Cardiac septum (tissue), 1 donor: ENCODE measurements at places on chromosomes 13 and 19.

- DNase-seq = no peak
These were observed 1979.9 kb upstream of the PRR20A start for GRCh38 chr13:55160867-55161266.

- DNase-seq = no peak
These were observed 41.5 kb upstream of the C13orf46 start for GRCh38 chr13:114015111-114015968.

DNA sequence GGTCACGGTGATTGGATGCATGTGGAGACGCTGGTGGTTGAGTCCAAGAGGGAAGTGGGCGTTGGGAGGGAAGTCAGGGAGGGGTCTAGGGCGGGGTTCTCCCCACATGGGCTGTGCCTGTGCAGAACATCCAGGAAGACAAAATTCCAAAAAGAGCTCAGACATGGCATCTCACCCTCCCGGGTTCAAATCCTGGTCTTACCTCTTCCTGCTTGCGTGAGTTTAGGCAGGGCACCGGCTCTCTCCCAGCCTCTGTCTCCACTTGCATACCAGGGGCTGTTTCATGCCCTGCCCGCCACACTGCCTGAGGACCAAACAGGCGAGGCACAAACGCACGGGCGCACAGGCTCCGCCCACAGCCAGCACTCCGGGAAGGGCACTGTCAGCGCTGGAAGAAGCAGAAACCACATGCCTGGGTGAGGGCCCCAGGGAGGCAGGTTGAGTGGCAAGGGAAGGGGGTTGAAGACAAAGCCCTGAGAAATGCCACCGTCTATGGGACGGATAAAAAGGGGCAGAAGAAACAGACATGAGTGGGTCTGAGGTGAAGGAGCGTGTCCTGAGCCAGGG lies 123.6 kb upstream of the SOX1 start:
- DNase-seq = peak; percentile 59

DNA sequence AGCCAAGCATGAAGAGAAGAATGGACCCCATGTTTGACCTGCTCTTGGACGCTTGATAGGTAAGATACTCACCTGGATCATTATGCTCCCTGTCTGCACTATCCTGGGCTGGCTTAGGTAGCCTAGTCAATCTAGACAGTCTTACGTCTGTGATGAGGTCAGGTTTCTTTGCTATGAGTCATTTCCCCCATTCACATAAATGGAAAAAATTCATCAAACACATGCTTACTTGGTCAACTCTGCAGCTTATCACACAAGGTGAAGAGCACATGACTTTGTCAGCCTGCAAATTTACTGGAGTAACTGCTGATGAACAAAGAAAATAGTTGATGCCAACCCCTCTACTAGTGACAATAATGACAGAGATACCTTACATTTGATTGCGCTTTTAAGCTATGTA lies 170.0 kb downstream of the NUFIP1 start:
- no peak for DNase-seq

DNA sequence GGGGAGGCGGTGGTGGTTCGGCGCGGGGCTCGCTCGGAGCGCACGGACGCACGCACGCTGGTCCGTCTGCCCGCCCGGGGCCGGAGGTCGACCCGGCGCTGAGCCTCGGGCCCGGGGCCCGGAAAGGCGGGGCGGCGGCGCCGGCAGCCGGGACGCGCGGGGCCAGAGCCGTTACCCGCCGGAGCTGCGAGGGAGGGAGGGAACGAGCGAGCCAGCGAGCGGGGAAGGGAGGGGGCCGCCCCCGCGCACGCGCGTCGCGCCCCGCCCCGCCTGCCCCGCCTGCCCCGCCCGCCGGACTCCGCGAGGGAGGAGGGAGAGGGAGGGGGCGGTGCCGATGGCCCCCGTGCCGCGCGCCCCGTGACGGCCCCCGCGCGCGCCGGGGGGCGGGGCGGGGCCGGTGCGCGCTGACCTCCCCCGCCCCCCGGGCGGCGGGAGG lies 15.0 kb downstream of the CIC start:
- peak; percentile 93 for DNase-seq

GRCh38 chr19:40806423-40807146 lies 7.6 kb downstream of the EGLN2 start:
- peak; percentile 90 for DNase-seq

DNA sequence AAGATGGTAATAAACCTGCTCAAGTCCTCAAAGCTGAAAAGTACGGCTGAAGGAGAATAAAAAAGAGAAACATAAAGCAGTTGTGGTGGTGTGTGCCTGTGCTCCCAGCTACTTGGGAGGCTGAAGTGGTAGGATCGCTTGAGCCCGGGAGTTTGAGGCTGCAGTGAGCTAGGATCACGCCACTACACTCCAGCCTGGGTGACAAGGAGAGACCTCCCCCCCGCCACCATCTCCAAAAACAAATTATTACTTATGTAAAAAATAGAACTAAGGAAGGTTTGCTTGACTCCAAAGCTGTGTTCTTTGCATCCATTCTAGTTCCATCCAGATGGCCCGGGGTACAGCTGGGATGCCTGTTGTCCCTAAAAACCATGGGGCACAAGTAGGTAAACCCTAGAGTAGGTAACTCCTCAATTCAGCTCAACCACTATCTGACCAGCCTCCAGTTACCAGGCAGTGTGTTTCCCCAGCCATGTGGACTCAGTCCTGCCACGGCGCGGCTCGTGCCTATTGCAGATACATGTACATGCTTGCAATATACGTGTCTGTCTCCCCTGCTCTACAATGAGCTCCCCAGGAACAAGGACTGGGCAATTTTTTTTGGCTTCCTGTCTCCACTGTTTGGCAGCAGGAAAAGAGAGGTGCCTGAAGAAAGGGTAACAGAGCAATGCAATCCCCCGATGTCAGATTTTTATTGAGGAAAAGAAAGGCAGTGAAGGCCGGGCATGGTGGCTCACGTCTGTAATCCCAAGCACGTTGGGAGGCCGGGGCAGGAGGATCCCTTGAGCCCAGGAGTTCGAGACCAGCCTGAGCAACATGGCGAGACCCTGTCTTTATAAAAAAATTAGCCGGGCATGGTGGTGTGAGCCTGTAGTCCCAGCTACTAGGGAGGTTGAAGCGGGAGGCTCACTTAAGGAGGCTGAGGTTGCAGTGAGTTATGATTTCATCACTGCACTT lies 101.3 kb downstream of the GNG7 start:
- DNase-seq = peak; percentile 31

GRCh38 chr13:110478405-110479214 lies 82.9 kb downstream of the RAB20 start:
- DNase-seq = no peak

GRCh38 chr19:6258812-6259311 lies 20.9 kb downstream of the MLLT1 start:
- DNase-seq = no peak

DNA sequence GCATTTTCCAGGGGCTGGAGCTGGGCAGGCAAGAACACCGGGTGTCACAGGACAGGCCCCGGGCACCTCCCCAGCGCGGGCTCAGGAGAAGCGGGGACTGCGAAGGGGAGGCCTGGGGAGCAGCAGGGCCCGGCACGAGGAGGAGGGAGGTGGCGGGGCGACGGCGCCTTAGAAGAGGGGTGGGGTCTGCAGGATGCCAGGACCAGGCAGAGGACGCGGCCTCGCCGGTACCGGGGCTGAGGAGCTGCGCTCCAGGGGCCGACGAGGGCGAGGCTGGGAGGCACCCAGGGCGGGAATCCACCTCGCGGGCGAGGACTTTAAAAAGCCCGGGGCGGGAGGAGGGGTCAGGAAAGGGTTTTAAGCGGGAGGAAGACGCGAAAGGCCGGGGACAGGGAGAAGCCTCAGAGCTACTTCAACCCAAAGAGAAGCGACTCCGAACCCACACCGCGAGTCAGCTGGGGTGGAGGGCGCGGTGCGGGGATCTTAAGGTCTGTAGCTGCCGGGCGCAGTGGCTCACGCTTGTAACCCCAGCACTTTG lies 665 bp downstream of the ZNF347 start:
- DNase-seq = no peak

- DNase-seq = no peak
These were observed 10.3 kb upstream of the ZNF726 start for GRCh38 chr19:23904406-23904805.

DNA sequence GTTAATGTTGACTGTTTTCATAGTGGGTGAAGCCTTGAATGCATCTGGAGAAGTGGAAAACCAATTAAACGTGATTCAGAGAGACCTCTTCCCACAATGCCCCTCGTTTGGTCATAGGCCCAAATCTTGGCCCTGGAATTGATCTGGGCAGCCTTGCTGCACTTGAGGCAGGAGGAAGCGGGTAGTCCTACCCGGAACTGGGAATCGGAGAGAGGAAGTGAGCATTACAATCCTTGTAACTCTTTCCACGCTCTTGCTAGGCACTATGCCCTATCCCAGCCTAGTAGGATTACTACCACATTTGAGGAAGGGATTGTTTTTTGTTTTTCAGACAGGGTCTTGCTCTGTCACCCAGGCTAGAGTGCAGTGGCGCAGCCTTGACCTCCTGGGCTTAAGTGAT lies 3.6 kb downstream of the KCNK6 start:
- DNase-seq = no peak

GRCh38 chr13:90526711-90527110 lies 820.8 kb upstream of the MIR17HG start:
- no peak for DNase-seq

- DNase-seq = no peak
These were observed 120.9 kb downstream of the ZDHHC20 start for GRCh38 chr13:21338156-21338555.

GRCh38 chr13:99276706-99277105 lies 18.5 kb upstream of the GPR18 start:
- DNase-seq = no peak

DNA sequence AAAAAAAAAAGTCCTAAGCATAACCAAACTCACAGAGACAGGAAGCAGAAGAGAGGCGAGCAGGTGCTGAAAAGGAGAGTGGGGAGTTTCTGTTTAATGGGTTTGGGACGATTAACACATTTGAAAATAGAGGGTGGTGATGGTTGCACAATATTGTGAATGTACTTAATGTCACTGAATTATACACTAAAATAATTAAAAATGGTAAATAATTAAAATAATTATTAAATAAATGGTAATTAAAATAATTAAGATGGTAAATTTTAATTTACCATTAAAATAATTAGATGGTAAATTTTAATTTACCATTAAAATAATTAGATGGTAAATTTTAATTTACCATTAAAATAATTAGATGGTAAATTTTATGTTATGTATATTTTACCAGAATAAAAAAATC lies 74.8 kb upstream of the XPO4 start:
- no peak for DNase-seq

DNA sequence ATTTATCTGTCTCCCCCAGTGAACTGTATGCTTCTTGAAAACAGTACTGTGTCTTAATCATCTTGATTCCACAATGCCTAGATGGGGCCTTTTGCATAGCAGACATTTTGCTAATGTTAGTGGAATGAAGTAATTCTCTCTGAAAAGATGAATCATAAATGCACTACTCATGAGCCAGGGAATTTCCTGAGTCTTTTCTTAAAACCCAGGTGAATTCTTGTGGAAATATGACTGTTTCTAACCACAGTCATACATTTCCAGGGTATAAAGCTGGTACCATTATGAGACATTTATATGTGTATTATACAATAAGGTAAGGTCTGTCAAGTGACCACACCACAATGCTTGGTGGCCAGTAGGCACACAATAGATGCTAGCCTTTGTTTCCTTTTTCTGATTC lies 5.5 kb upstream of the KCTD4 start:
- no peak for DNase-seq

- DNase-seq = peak; percentile 92
These were observed 11.7 kb upstream of the CLN5 start for GRCh38 chr13:76980075-76980718.

DNA sequence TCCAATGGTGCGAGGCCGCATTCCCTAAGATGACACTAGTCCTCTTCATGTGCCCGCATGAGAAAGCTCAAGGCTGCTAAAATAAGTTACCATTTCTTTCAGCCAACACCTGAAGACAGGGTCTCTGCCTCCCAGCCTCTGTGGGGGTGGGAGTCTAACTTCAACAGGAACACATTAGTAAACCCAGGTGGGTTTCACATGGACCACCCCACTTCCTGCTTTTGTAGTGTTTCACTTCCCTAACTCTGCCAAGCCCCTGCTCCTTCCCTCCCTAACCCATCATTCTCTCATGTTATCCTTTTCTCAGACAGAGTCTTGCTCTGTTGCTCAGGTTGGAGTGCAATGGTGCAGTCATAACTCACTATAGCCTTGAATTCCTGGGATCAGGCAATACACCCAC lies 783.6 kb downstream of the UQCRFS1 start:
- DNase-seq = no peak

GRCh38 chr13:20776751-20777150 lies 3.0 kb upstream of the EEF1AKMT1 start:
- no peak for DNase-seq

DNA sequence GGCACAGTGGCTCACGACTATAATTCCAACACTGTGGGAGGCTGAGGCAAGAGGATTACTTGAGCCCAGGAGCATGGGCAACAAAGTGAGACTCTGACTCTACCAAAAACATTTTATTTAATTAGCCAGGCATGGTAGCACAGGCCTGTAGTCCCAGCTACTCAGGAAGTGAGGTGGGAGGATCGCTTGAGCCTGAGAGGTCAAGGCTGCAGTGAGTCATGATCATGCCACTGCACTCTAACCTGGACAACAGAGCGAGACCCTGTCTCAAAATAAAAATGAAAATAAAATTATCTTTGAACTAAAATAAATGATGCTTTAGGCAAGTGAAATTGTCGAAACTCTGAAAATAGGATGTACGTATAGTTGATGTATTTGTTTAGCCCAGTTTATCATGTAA lies 8.2 kb upstream of the CLN5 start:
- no peak for DNase-seq

- no peak for DNase-seq
These were observed 4.3 kb upstream of the LRRC8E start for GRCh38 chr19:7883796-7884570.

GRCh38 chr13:26983543-26984320 lies 187.9 kb downstream of the USP12 start:
- no peak for DNase-seq

- no peak for DNase-seq
These were observed 39.4 kb downstream of the ZNF846 start for GRCh38 chr19:9729162-9729561.

- peak; percentile 96 for DNase-seq
These were observed at the start of gene NACC1 for GRCh38 chr19:13117772-13118423. TSS of gene NACC1 (plus strand) at chr19:13118264. CDS start at chr19:13135208, 16,944 bp downstream.

DNA sequence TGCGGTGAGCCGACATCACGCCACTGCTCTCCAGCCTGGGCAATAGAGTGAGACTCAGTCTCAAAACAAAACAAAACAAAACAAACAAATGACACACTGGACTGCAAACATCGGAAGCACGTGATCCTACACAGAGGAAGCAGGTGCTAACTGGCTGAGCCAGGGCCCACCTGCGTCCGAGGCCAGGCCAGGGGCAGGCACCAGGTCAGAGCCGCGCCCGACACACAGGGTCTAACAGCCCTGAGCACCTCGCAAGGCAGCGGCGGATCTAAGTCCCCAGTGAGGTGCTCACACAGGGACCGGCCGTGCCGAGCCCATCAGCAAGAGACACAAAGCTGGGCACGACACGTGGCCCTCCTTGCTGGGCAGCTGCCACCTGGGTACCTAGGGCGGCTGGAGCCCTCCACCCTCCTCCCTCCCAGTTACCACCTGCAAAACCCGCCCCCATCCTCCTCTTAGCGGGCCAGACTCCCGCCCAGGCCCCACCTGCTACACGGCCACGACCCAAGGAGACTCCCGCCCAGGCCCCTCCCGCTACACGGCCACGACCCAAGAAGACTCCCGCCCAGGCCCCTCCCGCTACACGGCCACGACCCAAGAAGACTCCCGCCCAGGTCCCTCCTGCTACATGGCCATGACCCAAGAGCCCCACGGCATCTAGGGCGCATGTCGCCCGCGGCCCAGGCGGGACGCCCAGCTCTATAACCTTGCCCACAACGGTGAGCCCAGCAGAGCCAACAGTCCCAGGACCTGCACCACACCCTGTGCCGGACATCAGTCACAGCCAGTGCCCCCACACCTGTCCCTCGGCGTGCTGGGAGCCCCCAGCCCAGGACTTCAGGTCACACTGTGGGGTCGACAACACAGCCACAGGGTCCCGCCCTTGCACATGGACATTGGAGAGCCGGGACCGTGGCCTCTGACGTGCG lies 15.6 kb downstream of the AP3D1 start:
- no peak for DNase-seq
